GOT3 (cell line): ENCODE measurements at places on chromosomes 5 and 9.

DNA sequence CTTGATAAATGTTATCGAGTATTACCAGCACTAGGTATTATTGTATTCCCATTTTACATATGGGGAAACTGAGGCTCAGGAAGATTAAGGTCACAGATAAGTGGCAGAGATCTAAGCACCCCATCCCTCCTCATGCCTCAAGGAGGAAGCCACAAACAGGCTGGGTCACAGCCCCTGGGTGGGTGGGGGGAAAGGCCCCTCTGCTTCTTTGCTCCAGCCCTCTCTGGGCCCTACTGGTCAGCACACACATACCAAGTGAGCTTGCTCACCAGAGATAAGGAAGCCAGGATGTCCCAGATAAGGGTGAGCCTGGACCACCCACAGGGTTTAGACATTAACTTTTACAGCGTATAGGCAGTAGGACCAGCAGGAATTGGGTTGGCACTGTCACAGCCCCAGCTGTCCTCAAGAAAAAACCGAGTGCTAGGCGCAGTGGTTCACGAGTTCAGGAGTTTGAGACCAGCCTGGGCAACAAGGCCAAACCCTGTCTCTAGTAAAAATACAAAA lies 45.3 kb downstream of the STK10 start:
- no peak for DNase-seq

GRCh38 chr5:137073189-137073588 lies 425.9 kb downstream of the SPOCK1 start:
- DNase-seq = no peak

- DNase-seq = peak; percentile 78
Measured at GRCh38 chr5:113513384-113514288, at the start of gene YTHDC2. TSS of gene YTHDC2 (plus strand) at chr5:113513694. CDS start at chr5:113513896, 202 bp downstream.

DNA sequence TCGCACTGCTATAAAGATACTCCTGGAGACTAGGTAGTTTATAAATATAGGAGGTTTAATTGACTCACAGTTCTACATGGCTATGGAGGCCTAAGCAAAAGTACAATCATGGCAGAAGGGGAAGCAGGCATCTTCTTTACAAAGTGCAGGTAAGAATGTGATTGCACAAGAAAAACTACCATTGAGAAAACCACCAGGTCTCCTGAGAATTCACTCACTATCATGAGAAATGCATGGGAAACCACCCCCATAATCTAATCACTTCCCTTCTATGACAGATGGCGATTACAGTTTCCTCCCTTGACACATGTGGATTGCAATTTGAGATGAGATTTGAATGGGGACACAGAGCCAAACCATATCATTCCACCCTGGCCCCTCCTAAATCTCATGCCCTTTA lies 121.2 kb upstream of the ST8SIA4 start:
- no peak for DNase-seq

DNA sequence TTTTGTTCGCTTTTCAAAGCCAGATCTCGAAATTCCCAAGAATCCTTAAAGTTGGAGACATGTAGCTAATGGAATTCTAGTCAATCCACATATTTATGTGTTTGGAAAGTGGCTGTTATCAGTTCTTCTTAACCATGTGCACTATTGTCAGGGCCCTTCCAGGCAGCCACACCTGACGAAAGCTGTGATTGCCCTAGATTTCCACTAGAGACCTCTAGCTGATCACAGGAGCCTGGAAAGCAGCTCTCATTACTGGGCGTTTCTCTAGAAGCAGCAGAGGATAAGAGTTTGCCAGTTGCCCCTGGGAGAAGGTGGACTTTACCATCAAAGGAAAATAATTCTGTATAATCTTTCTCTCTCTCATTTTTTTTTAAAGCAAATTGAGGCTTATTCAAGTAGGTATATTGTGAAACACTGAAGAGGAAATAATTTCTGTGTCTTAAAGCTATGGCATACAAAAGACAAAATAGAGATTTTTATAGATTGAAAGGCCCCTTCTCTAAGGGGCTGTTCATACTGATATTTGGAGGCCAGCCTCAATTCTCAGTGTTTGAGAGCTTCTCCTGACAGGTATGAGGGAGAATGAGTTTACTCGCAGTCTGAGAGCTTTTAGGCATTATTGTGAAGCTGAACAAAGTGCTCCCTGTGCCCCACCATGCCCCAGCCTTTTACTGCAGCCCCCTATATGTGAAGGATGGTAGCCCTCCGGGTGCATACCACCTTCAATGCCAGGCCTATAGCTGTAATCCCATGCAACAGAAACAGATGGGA lies 405.4 kb upstream of the ACTBL2 start:
- DNase-seq = no peak

DNA sequence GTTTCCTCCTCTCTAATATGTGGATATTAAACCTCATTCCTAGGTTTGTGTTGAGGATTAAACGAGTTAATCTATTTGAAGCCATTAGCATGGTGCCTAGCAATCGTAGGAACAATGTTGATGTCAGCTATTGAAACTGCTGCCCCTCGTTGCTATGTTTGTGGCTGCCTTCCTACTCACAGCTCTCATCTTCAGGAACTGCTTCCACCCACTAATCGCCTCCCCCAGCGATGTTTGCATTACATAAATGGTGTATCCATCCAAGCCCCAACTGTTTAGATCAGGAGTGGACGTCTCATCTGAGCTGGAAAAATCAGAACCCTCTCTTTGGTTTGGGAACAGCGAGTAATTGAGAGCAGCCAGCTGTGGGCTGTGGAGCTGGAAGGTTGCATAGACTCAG lies 416.6 kb downstream of the ARHGEF28 start:
- DNase-seq = no peak
